ENCODE measurements at places on chromosomes 5 and 9.

GRCh38 chr9:4793459-4794395 lies 983 bp downstream of the RCL1 start:
- DNase-seq, result peak; percentile 25

DNA sequence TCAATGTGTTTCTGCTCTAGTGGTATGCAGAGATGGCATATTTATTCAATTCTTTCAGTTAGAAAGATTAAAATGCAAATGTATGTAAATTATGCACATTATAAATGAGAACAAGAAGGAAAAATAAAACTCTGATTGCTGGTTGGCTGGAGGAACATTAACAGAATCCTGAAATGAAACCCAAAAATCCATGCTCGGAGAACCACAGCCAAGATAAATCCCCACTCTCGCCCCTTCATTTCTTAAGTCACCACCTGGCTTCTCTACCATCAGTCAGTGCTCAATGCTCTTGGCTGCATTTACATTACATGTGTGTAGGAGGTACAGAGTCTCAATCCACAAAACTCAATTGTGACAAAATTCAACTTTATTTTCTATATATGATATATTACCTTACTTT lies 184.9 kb downstream of the TRIM36 start:
- DNase-seq, result no peak

- DNase-seq, result peak; percentile 61
These were observed 214.3 kb downstream of the GNA14 start for GRCh38 chr9:77433675-77434445.

GRCh38 chr9:93576258-93577077 lies at the start of gene PHF2:
PHF2 (plus strand) TSS chr9:93576584; CDS start chr9:93576774, 190 bp downstream.
- DNase-seq, result no peak

- DNase-seq, result no peak
These were observed 255.0 kb upstream of the TAS2R1 start for GRCh38 chr5:9885164-9885563.

- DNase-seq, result no peak
These were observed 590.9 kb upstream of the ZNF608 start for GRCh38 chr5:125337294-125337693.

DNA sequence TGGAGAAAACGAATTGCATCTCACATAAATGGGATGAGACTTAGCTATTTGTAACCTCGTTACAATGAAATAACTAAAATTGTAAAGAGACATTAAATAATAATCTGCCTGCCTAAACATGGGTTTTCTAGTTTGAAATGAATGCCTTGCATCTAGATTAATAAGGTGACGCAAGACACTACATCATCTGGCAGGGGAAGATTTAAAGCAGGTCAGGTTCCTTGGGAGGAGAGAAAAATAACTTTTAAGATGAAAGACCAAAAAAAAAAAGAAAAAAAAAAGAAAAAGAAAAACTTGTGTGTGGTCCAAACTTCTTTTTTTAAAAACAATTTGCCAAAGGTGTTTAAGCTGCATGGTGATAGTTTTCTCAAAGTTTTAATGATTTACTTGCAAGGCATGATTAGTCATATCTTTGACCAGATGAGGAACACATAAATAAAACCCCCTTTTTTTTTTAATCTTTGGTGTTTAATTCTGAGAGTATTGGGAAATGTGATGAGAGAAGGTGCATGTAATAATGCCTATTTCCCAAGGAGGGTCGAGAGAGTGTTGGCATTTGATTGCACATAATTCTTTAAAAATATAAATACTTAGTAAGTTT lies 122.9 kb upstream of the ADAMTSL1 start:
- DNase-seq, result peak; percentile 11

GRCh38 chr5:155085282-155085989 lies 71.9 kb downstream of the KIF4B start:
- no peak for DNase-seq

GRCh38 chr5:157563373-157563928 lies 12.1 kb downstream of the ADAM19 start:
- DNase-seq, result peak; percentile 79

- DNase-seq, result peak; percentile 22
These were observed 1.0 kb upstream of the TLE1 start for GRCh38 chr9:81690251-81690851.

DNA sequence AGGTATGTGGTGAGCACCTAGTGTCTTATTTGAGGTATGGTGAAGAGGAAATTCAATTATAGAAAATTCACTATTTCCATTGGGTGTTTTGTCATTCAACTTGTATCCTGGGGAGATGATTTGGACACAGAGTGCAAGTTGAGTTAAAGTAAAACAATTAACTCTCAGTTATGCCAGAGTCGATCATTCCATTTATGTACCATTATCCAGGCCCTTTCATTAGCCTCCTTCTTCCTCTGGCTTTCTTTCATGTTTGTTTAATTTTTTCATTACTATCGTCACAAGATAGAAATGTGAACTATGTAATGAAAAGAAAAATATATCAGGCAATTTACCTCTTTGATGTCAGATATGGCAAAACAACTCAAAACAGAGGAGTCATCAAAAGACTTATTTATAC lies 1347.2 kb upstream of the NUDT12 start:
- DNase-seq, result no peak

DNA sequence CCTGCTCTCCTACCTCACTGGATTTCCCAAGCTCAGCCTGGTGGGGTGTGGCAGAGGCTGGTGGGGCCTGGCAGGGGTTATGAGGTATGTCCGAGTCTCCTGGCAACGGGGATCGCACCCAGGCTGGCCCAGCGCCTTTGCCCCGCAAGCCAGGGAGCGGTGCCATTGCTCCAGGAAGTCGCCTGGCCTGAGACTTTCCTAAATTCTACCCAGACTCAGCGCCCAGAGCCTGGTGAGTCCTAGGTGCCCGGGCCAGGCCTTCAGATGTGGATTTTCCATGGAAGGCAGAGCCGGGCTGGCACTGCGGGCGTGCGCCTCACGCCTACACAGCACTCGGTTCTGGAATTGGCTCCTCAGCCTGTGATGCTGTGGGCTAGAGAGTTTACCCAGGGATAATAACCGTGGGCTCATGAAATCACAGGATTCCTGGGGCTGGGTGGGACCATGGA lies 155.4 kb upstream of the COL5A1 start:
- no peak for DNase-seq

- DNase-seq, result no peak
These were observed 471.9 kb upstream of the RGMB start for GRCh38 chr5:98301547-98301946.

GRCh38 chr9:108545436-108545835 lies 310.4 kb downstream of the ACTL7B start:
- DNase-seq, result no peak

DNA sequence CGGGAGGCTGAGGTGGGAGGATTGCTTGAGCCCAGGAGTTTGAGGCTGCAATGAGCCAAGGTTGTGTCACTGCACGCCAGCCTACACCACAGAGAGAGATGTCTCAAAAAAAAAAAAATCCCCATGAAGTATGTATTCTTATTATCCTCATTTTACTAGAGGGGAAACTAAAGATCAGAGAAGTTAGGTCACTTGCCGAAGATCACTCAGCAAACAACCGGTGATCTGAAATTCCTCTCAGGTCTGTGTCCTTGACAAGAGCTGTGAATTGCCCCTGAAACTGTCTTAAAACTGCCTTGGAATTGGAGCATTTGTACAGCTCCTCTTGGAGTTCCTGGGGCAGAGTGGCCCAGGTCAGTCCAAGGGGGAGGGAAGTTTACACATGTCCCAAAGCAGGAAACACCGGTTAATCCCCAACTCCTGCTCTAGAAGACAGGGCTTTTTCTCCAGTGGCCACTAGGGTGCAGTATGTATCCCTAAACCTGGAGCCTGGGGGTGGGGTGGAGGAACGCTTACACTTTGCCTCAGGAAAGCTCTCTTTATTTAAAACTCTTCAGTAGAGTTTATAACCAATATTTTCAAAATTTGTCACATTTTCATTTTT lies 27.6 kb downstream of the AQP7 start:
- DNase-seq, result peak; percentile 79
